ENCODE measurements at places on chromosomes 13 and 19.

DNA sequence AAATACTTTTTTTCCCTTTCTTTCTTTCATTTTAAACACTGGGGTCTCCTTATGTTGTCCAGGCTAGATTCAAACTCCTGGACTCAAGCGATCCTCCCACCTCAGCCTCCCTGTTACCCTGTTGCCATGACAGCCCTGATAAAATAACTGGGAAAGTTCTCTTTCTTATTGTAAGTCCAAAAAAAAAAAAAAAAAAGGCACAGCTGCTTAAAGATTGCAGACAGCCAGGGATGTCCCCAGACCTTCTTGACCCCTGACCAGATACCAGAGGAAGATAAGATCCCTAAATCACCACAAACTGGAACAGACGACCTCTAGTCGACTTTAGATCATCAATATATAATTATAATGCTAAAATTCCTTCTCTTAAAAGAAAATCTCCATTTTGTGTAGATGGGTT is 1.1 kb upstream of the MVB12A start:
- no peak for DNase-seq

DNA sequence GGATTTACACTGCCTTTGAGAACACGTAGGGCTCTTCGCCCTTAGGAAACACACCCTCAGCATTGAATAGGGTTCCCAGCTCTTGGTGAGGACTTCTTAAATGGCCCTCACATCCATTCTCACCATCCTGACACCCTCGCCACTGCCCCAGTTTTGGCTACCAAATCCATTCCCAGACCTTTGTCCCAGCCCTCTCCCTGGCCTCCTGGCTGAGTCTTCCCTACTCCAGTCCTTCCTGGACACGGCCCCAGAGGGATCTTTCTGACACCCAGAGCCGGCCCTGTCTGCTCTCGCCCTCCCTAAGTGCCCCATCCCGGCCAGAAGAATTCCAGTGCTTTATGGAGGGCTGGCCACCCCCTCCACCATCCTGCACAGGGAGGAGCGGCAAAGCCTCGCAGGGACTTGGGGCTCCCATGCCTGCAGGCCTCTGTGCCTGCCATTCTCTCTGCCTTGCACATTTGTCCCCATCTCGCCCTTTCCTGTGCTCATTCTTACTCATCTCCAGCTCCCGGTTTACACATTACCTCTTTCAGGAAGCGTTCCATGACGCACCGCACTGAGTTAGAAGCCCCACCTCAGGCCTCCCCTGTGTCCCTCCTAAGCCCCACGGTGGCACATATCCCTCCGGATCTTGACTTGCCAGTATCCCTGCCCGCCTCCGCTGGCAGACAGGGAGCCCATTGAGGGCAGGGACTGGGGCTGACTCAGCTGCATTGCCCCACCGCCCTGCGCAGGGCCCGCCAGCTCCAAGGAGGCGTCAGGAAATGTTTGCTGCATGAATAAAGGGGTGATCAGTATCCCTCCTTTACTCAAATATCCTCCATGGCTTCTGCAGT is 11.0 kb upstream of the KLK14 start:
- no peak for DNase-seq

DNA sequence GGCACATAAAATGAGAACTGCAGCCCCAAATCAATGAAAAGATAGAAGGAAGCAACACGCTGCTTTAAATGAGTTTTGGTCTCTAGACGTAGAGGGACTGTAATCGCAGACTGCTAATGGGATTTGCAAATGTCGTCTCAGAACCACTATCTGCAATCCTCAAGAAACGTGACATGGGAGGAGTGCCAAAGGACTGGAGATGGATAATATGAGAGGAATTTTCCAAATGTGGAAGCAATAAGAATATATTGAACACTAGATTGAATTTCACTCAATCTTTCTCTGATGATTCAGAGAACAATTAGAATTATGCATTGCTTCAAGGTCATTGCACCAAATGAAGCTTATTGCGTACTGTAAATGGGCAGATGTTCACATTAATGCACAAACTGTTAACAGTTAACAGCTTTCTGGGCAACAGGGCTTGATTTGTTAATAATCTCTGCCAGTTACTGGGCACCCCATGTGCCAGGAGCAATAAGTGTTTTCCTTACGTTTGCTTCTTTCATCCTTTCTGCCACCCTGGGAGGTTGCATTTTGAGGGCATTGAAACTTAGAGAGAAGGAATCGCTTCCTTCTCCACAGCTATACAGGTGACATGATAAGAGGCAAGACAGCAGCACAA is 62.8 kb upstream of the WASF3 start:
- DNase-seq: no peak

- DNase-seq: no peak
Observed at GRCh38 chr19:12834976-12835757, 788 bp upstream of the RTBDN start.

- DNase-seq: no peak
Observed at GRCh38 chr13:32159137-32159869, 127.7 kb downstream of the FRY start.

All from mucosa of descending colon (tissue), 3 donors.